Activated CD8-positive, alpha-beta memory T cell treated with anti-CD3 and anti-CD28 coated beads for 1 hour (primary cell): ENCODE measurements at places on chromosomes 5 and 9.

- no peak for DNase-seq
These were observed 4.0 kb downstream of the TUT7 start for GRCh38 chr9:86350006-86350760.

- no peak for DNase-seq
These were observed 32.3 kb upstream of the TMEM171 start for GRCh38 chr5:73088026-73088425.

- DNase-seq: no peak
These were observed 1.1 kb upstream of the SPRY4 start for GRCh38 chr5:142325725-142326479.

- DNase-seq: no peak
These were observed 8.4 kb upstream of the RGS7BP start for GRCh38 chr5:64497386-64497785.

DNA sequence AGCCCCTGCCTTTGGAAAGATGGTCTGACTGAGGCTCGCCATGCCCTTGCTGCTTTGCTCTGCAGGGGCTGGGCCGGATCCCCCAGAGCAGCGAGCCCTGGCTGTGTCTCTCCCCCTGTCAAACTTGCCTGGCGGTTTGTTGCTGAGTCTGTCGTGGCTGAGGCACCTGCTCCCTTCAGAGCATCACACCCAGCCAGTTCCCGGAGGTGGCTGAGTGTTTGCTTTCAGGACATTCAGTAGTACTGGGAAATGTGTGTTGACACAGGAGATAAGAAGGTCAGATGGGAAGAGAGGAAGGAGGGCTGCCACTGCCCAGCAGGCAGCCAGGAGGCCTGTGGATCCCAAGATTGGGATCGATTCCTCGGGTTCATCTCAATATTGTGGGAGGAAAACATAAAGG is 62.9 kb downstream of the GADD45G start:
- no peak for DNase-seq

DNA sequence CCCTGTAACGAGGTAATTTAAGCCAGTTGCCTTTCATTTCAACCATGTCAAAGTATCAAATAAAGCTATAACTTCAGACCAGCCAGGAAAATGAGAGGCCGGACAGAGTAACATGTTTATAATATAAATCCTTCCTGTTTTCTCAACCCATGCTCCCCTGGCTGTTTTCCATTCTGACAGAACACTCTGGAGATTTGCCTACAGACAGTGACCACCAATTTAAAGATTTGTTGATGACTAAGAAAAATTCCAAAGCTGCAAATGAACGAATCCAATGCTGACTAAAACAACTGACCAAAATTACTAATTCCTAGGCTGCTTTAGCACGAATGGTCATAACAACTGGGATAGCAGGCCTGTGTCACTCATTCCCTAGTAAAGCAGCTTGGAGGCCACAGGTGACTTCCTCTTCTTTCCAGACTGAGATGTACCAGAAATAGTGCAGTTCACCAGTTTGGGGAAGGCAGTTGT is 141.4 kb downstream of the AOPEP start:
- no peak for DNase-seq

DNA sequence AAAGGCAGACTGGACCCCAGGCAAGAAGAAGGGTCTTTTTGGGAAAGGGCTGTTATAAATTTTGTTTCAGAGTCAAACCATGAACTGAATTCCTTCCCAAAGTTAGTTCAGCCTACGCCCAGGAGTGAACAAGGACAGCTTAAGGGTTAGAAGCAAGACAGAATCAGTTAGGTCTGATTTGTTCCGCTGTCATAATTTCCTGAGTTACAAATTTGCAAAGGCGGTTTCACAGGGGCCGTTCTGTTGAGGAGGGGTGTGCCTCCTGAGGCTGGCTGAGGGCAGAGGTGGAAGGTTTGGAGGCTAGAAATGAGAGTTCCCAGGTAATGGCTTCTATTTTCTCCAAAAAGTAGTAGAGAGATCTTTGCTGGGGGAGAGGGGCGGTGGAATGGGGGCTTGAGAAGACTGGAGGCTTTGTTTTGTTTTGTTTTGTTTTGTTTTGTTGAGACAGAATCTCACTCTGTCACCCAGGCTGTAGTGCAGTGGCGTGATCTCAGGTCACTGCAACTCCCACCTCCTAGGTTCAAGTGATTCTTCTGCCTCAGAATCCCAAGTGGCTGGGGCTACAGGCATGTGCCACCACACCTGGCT is 4.1 kb upstream of the CERCAM start:
- no peak for DNase-seq
